Stimulated activated CD8-positive, alpha-beta memory T cell treated with anti-CD3 and anti-CD28 coated beads, Interleukin-4, amount 100 ng/mL, for 1 hour (primary cell): ENCODE measurements at places on chromosomes 11 and 22.

DNA sequence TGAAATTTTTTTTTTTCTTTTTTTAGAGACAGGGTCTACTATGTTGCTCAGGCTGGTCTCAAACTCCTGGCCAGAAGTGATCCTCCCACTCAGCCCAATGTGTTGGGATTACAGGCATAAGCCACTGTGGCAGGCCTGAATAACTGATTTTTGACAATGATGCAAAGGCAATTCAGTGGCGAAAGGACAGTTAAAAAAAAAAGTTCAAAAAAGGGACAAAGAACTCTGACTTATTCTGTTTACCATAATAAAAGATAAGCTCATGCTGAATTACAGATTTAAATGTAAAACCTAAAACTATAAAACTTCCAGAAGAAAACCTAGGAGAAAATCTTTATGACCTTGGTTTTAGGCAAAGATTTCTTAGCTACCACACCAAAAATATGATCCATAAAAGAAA, 48.9 kb downstream of the ATG16L2 start:
- no peak for DNase-seq

GRCh38 chr11:120882175-120882574, 141.7 kb upstream of the TBCEL start:
- DNase-seq, result no peak

- DNase-seq, result no peak
Observed at GRCh38 chr11:124779568-124779967, 17.5 kb upstream of the ESAM start.

GRCh38 chr11:35981581-35981980, 37.7 kb downstream of the LDLRAD3 start:
- DNase-seq, result no peak

GRCh38 chr22:43433451-43434274, 21.8 kb downstream of the MPPED1 start:
- no peak for DNase-seq

DNA sequence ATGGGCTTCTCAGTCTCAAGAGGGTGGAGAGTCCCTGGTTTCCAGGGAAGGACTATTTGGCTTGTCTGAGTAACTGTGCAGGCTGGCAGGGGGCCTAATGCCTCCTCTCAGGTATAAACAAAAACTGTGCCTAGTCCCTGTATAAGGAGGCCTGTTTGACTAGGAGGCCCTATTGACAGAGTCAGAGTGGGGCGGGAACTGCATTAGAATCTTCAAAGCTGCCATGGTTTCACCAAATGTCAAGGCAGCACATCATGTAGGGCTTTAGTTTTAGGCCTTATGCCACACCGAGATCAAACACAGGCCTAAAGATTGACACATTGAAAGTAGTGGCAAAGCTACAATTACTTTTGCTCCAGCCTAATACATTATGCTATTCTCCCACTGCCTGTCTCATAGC, 611.5 kb upstream of the B3GAT1 start:
- DNase-seq, result no peak

- no peak for DNase-seq
Observed at GRCh38 chr11:63553759-63554158, 9.4 kb downstream of the PLAAT2 start.

GRCh38 chr11:12822392-12823022, 148.3 kb downstream of the TEAD1 start:
- no peak for DNase-seq

DNA sequence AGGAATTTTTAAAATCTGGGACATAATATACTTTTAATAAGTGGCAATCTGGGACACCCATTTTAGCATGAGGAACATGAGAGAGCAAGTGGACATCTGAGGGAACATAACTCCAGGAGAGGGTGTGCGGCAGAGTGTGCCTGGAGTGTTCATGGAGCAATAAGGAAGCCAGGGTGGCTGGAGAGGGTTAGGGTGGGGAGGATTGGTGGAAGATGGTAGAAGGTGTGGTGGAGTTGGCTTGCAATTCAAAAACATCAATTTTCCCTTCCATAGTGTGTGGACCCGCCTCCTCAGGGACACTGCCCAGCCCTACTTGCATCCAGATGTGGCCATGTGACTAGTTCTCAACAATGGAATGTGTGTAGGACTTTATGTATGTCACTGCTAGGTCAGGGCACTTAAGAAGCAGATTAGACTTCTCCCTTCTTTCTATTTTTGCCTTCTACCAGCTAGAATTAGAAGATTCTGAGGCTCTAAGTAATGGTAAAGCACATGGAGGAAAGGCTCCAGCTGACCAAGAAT, 4.4 kb upstream of the DENND5A start:
- no peak for DNase-seq

DNA sequence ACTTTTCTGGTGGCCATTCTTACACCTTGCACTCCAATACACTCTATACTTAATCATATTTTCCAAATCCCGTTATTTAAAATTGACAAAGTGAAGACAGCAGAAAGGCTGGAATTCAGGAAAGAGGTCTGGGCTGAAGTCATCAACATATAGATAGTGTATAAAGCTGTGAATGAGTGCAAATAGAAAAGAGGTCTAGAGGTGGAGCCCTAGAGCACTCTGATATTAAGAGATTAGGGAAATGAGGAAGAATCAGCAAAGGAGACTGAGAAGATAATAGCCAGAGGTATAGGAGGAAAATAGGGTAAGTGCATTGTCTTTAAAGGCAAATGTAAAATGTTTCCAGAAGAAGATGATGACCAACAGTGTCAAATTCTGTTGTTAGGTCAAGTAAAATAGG, 7.9 kb downstream of the CTR9 start:
- no peak for DNase-seq

DNA sequence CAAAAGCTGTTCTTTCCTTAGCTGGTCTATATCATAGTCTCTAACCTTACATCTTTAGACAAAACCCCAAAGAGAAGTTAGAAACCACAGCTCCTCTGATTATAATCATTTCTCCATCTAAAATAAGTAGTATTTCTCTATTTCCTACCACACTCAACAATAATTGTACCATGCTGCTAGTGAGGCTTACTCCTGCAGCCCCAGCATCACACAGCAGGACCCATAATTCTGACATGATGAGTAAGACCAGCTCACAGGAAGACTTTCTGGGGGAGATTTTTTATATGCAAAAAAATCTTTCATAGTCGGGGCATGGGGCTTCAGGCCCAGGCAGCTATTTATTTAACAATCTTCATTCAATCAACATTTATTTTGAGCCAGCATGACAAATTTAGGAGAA, 441.6 kb downstream of the DYNC2H1 start:
- DNase-seq, result no peak

GRCh38 chr11:1345737-1346513, 36.5 kb upstream of the TOLLIP start:
- no peak for DNase-seq

DNA sequence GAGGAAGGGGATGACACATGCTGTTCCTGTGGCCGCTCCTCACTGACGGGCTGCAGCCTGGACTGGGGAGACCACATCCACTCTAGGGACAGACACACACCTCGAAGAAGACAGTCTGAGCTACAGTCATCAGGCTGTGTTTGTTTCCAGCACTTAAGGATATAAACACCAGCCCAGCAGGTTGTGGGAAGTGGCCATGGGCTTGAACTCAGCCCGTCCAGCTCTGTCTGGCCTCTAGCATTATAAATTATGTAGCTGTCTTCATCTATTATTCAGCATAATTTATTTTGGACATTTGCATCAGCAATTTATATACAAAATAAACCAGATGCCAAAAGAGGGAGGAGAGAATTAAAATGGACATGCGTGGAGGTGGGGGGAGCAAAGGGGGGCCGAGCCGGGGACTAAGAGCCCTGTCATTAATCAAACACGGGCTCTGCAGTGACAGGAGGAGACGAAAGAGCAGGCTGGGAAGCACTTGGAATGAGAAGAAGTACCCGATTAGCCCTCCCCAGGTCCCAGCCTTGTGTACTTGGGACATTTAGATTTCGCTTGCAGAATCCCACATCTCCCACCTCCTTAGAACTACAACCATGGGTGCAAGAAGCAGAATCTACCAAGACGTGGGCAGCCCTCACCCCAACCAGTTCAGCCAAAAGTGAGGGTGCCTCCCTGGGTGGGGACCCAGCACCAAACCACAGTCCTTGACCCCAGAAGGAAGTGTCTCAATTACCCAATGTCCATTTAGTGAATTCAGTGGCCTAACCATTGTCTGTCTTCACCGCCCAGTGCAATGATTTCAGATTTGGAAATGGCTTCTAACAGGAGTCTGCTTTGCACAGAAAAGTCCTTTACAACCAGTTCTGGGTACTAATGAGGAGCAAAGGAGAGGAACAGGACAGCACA, 309.6 kb downstream of the OPCML start:
- DNase-seq, result no peak

GRCh38 chr11:27348340-27348873, 14.6 kb downstream of the CCDC34 start:
- DNase-seq, result no peak

DNA sequence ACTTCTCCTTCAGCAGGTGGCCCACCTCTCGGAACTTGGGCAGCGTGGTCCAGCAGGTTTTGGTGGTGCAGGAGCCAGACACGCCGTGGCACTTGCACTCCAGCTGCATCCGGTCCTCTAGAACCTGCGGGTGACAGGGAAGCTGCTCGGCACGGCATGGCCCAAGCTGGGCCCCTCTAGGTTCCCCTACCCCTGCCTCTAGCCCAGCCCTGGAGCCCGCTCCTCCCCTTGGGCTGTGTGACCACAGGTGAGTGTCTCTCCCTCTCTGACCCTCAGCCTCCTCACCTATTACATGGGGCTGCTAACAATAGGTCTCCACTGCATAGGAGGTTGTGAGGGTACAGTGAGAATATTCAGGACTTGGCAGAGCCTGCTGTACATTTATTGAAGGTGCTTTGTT, 53.8 kb downstream of the WNT7B start:
- no peak for DNase-seq

DNA sequence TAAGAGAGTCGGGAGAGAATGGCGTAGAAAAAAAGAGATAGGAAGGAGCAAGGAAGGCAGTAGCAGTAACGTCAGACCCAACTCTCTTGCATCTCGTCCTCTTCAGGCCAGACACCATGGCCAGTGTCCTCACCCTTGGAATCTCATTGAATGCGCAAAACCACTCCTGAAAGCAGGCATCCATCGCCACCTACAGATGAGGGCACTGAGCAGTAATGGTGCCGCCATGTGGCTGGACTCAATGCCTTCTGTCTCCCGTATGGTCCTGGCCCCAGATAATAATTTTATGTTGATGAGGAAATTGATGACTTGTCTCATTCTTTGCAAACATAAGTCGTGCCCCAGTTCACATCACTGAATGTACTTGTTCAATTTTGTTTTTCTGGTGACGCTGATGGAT, 17.8 kb upstream of the ALX4 start:
- no peak for DNase-seq

DNA sequence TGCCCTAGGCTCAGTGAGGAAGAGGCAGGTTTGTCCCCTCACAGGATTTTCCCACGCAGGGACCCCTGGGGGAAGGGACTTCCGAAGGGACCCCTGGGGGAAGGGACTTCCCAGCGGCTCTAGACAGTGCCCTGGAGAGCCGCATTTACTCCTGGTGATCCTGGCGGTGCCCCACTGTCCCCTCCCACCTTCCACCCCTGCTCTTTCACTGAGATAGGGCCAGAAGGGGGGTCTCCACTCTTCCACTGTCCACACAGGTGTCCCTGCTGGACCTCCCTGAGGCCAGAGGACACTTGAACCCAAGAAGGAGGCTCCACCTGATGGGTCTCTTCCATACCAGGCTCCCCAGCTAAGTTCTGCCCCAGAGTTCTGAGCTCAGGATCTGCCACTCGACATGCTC, 1333.9 kb downstream of the BRD1 start:
- DNase-seq, result no peak
